Endodermal cell (in vitro differentiated cells): ENCODE measurements at places on chromosomes 6 and 20. TPM values are rescaled to one million over a fixed set of nuclear protein-coding genes. Genes with fewer than 3 reads are reported as not detected.

- DNase-seq = no peak
These were observed 278.1 kb upstream of the SASH1 start for GRCh38 chr6:148064406-148065134.

DNA sequence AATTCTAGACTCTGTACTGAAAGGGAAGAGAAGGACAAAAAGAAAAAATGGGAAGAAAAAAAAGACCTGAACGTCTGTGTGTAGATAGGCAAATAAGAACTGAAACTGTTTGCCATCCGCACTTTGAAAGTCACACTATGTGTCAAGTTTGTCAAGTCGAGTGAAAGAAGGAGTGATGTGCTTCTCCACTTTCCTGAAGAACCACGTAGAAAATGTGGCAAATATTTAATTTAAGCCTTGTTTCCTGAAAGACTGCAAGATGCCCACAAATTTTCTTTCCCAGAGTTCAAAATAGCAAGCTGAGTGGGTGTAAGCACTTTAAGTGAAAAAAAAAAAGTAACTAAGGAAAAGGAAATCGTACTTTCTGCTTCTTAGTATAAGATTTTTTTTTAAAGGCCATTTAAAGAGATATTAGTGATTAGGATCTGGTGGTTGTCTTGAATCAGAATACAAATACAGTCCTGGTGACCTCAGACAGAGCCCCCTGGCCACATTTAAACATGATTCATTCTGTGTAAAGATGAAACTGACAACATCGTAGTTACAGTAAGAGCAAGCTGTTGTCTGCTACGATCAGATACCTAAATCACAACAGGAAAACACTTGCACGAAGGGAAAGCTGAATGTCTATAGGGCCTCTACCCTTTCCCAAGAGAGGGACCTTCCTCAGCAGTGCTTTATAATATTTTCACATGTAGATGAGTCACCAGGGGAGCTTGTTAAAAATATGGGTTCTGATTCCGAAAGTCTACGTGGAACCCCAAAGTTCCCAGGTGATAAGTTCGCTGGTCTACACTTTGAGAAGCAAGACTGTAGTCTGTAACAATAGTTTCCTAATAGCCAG, 102.3 kb downstream of the HIVEP2 start:
- DNase-seq = no peak

DNA sequence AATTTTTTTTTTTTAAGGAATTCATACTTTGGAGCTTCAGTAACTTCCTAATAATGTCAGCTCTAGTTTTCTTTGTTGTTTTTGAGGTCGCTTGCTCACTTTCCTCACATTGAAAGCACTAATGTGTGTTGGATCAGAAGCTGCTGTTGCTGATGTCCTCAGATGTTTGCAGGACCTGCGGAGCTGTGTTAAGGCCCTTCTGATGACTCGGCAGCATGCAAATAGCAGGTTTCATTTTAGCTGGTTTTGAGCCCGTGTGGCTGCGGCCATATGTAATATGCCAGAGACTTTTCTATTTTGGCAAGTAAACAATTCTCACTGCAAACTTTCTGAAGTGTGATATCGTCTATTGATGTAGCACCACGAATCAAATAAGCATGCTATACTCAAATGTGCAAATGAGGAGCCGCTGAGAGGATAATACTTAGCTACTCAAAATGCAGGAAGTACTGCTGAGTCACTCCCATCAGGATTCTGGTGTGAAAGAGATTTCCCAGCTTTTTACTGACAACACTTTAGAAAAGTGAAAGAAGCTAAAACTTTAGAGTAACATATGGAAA, 187.8 kb downstream of the SASH1 start:
- peak; percentile 76 for DNase-seq

DNA sequence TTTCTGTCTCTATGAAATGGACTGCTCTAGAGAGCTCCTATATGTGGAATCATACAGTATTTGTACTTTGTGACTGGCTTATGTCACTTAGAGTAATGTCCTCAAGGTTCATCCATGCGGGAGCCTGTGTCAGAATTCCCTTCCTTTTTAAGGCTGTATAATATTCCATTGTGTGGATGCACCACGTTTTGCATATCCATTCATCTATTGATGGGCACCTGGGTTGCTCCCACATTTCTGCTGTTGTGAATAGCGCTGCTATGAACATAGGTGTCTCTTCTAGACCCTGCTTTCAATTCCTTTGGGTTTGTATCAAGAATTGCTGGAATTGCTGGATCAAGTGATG, 155.4 kb downstream of the BMP7 start:
- no peak for DNase-seq

CLVS2 gene
- 29.5 to 56.6 TPM (median 48.1 TPM) in 3 replicates for total RNA-seq

NPEPL1 gene
- total RNA-seq = 72.8 to 94.0 TPM (median 79.0 TPM) in 3 replicates

DLK2 gene
- total RNA-seq = not detected in 3 replicates

OXT gene
- total RNA-seq = not detected in 3 replicates
